ENCODE measurements at places on chromosomes 4 and X. TPM values are rescaled to one million over a fixed set of nuclear protein-coding genes. Genes with fewer than 3 reads are reported as not detected.

Gene LRP2BP
- 0.60 TPM for total RNA-seq

Gene FRYL
- total RNA-seq, result 75.0 TPM

Gene FAM9A
- not detected for total RNA-seq

Gene NKX6-1
- not detected for total RNA-seq

DNA sequence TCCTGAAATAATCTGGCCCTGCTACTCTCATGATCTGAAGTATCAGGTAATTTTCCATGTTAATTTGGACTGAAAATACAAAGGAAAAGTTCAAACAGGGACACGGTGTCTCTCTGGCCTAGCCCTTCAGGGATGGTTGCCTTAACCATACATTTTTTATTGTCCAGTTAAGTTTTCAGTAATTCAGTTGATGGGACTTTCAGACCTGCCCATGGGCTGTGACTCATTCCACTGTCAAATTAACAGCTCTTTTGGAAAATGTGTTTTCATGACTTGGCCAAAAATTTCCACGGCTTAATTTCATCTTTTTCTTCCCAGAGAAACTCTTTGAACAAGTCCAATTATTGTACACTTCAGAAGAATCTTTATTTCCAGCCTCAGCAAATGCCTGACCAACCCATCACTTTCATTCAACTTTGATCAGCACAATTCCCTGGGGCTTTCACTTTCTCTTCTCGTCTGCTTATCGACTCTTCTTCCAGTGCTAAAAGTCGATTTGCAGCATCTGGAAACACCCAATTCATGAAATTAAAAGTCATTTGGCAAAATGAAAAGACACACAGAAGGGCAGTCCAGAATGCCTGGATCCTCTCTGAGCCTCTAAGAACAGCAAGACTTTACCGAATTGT, 293.9 kb downstream of the RAB28 start:
- no peaks in the 10 kb centered on the region for H3K36me3 ChIP-seq
- no peaks in the 10 kb centered on the region for H3K27me3 ChIP-seq
- H3K4me3 ChIP-seq, result no peak overlapping the region
- no peaks in the 10 kb centered on the region for H3K4me1 ChIP-seq
- H3K27ac ChIP-seq, result no peak overlapping the region

DNA sequence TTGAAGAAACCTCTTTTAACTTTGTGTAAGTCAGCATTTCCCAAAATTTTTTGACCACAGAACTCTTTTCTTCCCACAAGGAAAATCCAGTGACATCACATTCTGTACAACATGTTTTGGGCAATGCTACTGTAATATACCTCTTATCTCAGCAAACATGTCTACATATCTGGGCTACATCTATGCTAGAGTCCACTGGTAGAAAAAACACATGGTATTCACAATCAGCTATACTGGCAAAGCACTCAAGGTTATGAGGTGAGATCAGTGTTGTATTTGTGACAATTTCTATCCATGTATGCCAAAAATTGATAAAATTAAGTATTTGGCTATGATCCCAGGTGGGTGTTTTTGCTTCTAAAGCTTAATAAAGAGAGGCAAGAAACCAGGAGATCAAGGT, 98.0 kb downstream of the ATP11C start:
- H3K36me3 ChIP-seq, result no peaks in the 10 kb centered on the region
- H3K4me3 ChIP-seq, result no peak overlapping the region
